ENCODE measurements at places on chromosomes 16 and 17.

DNA sequence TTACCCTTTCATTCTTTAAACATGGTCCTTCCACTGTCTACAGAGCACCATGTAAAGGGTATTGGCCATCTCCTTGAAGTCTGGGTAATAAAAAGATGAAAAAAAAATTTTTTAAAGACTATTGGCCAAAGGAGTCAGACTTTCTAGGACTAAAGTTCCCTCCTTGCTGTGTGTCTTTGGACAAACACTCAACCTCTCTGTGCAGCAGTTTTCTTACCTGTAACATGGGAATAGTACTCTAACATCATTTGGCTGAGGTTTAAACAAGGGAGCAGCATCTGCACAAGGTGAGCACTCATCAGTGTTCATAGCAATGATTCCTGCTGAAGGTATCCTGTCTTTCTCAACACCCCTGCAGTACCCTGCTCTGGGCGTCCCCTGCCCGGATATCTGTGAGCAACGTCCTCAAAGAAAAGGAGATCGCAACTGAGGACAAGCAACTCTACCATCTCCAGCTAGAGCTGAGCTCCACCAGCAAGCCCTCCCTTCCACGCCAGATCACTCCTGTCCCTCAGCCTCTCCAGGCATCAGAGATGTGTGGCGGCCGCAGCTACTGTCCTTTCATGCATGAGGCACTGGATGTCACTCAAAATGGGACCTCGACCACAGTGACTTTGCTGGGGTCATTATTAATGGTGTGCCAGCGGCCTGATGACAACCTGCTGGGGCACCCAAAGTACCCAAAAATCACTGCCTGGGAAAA, 29.5 kb upstream of the RPH3AL start:
- DNase-seq, result no peak

DNA sequence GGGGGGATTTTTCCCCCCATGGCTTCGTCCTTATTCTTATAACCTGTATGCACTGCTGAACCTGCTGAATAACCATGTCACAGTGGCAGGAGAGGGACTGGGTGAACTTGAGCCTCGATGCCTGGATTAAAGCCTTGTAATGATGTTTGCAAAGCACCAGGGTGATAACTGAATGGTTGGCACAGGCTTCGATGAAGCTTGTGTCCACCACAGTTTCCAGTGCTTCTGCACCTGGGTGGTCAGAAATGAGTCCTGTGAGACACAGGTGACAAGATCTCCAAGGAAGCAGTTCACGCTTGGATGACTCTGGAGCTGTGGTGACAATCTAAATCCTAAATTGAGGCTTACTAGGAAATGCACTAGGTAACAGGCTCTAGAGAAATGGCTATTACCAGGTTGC, 729.3 kb downstream of the MAF start:
- no peak for DNase-seq

GRCh38 chr16:8957063-8957397, 6.7 kb downstream of the USP7 start:
- no peak for DNase-seq

DNA sequence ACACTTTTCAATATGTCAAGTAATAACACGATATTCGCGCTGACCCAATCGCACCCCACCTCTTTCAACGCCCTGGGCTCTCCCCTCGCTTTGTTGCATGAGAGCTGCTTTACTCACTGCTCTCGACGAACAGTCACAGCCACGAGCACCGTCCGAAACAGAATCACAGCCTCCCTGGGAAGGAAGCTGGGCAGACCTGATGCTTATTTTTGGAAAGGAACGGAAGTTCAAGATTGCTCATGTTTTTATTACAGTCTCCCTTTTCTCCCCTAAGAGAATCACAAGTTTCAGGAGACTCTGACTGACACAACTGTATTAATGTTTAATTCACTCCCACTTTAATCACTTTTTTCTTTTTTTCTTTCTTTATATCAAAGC, 67.8 kb downstream of the ANKRD11 start:
- no peak for DNase-seq

- no peak for DNase-seq
Measured at GRCh38 chr16:68496689-68497088, 42.4 kb upstream of the ZFP90 start.

DNA sequence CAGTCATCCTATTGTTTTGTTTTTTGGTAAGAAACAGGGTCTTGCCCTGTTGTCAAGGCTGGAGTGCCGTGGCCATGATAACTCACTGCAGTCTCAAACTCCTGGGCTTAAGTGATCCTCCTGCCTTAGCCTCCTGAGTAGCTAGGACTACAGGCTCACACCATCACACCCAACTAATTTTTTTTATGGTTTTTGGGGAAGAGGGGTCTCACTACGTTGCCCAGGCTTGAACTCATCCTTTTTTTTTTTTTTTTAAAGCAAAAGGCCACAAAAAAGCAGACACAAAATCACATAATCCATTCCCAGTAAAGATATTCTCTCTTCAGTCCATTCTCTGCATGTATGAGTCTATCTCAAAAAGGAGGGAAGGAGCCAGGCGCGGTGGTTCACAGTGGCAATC, 5.5 kb downstream of the SPAG9 start:
- DNase-seq, result no peak

- DNase-seq, result no peak
Measured at GRCh38 chr16:31038993-31039392, 5.6 kb downstream of the STX4 start.

GRCh38 chr17:50217591-50217990, 16.2 kb upstream of the COL1A1 start:
- no peak for DNase-seq

- no peak for DNase-seq
Measured at GRCh38 chr17:48262982-48263730, 155.6 kb downstream of the SNX11 start.

DNA sequence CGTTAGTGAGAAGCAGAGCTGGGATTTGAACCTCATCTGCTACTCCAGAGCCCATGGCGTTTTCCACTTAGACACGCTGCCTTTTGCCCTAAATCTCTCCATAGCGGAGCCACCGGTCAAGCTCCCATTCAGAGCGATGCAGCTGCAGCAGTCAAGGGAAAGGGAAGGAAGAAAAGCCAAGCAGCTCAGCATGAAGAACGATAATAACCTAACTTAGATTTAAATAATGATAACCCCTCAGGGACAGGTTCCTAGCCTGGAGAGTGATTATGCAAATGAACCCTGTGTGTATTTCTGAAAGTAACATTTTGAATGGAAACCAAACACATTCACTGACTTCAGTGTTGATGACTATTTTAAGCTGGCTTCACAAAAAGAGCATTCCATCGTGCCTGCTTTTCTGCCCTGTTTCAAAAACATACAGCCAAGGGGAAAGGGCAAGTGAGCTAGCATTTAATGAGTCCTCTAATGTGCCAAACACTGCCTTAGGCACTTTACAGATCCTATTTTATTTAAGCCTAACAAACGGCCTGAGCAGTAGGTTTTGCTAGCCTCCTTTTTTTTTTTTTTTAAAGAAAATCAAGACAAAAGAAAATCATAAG, 798.3 kb downstream of the CDH8 start:
- no peak for DNase-seq

GRCh38 chr17:53896047-53896446, 73.3 kb downstream of the KIF2B start:
- DNase-seq, result no peak

DNA sequence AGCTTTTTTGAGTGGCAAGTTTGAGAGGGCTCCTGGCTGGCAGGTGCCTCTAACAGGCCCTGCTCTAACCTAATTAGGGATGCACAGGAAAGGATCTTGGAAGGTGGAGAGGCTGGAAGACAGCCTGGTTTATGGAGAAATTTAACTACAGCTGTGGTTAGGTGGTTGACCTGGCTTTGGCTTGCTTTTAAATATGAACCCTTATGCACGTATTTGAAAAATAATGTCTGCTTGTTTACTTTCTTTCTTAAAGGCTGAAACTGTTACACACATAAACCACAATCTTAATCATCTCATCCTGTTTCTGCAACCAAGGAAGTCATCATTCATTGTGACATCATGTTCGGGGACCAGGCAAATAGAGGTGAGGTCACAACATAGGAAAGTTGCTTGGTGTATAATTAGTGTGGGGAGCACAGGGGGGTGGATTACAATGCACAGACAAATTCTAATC, 23.1 kb upstream of the DHRS13 start:
- no peak for DNase-seq

DNA sequence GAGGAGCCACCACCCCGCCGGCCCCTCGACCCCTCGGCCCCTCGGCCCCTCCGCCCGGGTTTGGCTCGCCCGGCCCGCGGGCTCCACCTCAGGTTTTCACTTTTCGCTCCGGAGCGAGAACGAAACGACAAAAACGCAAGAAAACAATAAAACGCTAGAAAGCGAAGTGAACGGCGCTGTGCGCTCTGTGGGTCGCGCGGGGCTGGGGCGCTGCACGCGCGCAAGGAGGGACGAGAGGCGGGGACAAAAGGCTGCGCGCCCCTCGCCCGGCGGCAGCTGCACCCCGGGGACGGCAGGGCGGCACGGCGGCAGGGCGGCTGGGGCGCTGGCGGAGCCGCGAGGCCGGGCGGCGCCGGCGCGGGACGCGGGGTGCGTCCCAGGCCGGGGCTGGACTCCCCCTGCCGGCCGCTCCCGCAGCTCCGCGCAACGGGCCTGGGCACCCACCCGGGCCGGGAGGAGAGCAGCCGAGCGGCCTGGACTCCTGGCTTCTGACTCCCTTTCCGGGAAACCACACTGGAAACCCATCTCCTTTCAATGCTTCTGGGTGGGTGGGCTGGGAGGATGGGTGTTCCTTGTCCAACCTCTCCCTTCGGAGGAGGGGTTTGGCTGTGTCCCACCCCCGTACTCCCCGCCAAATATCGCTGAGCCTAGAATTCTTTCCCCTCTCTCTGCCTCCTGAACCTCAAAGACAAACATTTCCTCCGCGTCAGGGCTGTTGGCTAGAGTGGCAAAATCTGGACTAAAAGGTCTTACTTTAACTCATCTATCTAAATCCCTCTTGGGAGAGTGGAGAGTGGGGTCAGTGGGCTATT, 9.9 kb downstream of the TBX2 start:
- no peak for DNase-seq

GRCh38 chr17:17781591-17782496, 54.9 kb downstream of the SREBF1 start:
- DNase-seq, result no peak

GRCh38 chr17:19796457-19796856, 48.4 kb upstream of the ALDH3A1 start:
- no peak for DNase-seq

DNA sequence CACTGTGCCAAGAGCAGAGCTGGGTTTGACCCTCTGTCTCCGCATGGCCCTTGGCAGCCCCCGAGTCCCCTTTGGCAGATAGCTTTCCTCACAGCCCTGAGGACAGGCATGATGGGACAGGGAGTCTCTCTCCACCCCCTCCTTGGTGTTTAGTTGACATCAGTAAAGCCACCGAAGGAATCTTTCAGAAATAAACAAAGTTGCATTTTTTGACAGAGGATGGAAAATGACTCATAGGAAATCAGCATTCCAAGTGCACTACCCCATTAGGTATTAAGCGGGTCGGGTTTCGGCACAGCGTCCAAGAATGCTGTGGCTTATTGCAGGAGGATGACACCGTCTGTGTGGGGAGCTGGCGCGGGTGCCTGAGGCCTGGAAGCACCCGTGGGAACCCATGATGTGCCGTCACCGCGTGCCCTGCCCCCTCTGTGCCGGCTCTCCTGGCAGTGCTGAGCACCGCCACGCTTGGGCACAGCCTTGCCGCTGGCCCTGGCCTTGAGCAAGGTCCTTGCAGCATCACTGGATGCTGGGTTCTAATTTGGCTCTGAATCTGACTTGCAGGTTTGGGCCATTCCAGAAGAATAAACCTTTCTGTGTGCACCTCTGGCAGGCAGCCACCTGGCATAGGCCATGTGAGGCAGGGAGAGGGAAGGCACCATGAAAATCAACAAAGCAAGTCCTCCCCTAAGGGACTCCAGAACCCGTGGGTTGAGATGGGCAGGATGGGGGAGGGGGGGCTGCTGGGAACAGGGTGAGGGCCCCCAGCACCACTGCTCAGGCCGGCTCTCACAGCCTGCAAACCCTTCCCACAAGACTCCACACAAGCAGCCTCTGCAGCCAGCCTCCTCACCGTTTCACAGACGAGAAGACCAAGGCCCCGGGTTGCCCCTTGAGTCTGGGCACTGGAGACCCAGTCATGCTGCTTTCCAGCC, 50.5 kb upstream of the ZNF469 start:
- no peak for DNase-seq

DNA sequence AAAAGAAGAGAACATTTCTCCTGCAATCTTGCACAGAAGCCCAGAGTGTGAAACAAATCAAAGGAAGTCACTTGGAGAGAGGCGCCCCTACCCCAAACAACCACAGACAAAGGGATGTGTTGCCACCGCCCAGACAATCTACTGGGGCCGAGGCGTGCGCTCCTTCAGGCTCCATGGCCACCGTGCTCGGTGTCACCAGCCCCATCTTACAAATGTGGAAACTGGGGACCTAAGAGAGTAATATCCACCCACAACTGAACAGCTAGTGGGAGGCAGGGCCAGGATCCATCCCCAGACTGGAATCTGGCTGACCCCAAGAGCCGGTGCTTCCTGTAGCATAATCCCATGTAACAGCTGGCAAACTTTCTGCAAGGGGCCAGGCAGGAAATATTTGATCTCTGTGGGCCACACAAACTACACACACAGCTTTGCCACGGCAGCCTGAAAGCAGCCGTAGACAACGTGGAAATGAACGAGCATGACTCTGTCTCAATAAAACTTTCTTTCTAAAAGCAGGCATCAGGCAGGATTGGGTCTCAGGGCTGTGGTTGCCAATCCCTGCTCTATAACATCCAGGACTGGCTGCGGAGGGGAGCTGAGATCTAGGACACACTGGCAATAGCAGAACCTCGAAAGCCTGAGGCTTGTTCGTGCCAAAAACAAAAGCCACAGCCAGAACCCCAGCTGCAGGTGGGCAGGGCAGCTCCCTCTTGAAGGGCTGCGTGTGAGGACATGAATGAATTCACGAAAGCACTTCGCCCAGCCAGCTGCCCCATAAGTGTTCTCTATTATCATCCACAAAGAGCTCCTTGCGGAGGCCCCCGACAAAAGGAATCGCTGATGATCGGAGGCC, 26.6 kb upstream of the GINS2 start:
- DNase-seq, result no peak

- no peak for DNase-seq
Measured at GRCh38 chr17:69018022-69018615, 42.6 kb downstream of the ABCA9 start.

DNA sequence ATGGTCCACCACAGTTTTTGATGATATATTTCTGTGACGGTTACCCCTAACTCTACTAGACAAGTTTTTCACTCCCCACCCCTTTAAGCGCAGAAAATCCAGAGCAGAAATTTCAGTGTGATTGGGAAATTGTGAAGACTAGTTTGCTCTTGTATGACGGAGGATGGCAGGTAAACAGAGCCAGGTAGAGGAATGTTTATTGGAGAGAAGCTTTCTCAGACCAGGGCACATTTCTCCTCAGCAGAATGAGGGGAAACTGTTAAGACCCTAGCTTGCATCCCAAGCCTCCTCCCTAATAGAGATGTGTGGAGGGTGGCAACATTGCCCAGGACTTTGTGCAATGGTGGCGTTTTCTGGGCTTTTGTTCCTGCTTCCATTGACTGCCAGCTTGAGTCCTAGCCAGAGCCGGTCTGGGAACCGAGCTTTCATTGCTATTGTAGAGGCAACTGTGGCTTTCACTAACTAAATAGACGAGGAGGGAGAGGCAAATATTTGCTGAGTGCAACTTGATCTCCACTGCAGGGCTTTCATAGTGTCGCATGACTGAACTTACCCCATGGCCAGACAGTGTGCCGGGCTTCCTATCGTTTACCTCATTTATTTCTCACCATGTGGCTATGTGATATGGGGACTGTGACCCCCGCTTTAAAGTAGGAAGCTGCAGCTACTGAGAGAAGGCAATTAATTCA, 159.6 kb upstream of the MPHOSPH6 start:
- no peak for DNase-seq

- no peak for DNase-seq
Measured at GRCh38 chr16:22388101-22388644, 13.8 kb upstream of the CDR2 start.

- DNase-seq, result no peak
Measured at GRCh38 chr17:56038131-56038530, 115.1 kb upstream of the ANKFN1 start.
